Heart left ventricle (tissue), 16 donors: ENCODE measurements at places on chromosomes 2 and 18. TPM values are rescaled to one million over a fixed set of nuclear protein-coding genes. Genes with fewer than 3 reads are reported as not detected.

The CFAP210 gene
- not detected for polyA plus RNA-seq

GRCh38 chr2:227464361-227464760 is 7.6 kb upstream of the AGFG1 start:
- no peaks in the 10 kb centered on the region for H3K36me3 ChIP-seq
- no peak overlapping the region for H3K27ac ChIP-seq
- no peaks in the 10 kb centered on the region for H3K4me1 ChIP-seq
- no peak for DNase-seq
- H3K27me3 ChIP-seq: no peaks in the 10 kb centered on the region

The SLC9A4 gene
- not detected for polyA plus RNA-seq

The DSG1 gene
- 0.19 TPM for polyA plus RNA-seq

GRCh38 chr2:237874585-237875161 is 15.2 kb downstream of the RAMP1 start:
- no peak overlapping the region for H3K4me3 ChIP-seq
- no peak overlapping the region for H3K27ac ChIP-seq
- no peaks in the 10 kb centered on the region for H3K36me3 ChIP-seq
- H3K4me1 ChIP-seq: peaks cover 79% of the 10 kb centered on the region

The HOXD12 gene
- polyA plus RNA-seq: not detected

The AKAIN1 gene
- polyA plus RNA-seq: not detected

- H3K36me3 ChIP-seq: no peaks in the 10 kb centered on the region
- no peaks in the 10 kb centered on the region for H3K4me1 ChIP-seq
- no peak for DNase-seq
- no peak overlapping the region for H3K27ac ChIP-seq
- H3K4me3 ChIP-seq: no peak overlapping the region
- H3K27me3 ChIP-seq: no peaks in the 10 kb centered on the region
Measured at GRCh38 chr18:5546660-5547059, 2.9 kb upstream of the EPB41L3 start.

DNA sequence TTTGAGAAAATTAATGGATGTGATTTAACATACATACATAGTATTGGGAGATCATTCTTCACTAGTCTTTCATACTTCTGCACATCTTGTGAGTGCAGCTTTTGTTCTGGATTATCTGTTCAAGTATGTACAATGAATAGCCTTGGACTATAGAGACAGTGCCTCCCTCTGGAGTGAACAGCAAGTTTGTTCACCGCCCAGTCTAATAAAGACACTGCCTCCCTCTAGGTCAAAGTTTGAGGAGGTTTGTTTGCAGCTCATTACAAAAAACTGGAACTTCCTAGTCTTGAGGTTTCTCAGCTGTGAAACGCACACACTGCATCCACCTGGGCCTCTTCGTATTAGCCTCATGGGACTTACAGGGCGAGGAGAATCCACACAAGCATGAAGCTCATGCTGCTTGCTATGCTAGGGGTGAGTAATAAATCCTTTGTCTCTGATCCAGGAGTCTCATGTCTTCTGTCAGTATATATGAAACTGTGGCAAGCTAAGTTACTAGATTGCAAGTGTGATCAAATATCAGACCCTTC is 26.0 kb upstream of the LAPTM4A start:
- H3K4me3 ChIP-seq: no peak overlapping the region
- no peaks in the 10 kb centered on the region for H3K36me3 ChIP-seq
- no peaks in the 10 kb centered on the region for H3K27me3 ChIP-seq
- peaks cover 24% of the 10 kb centered on the region for H3K4me1 ChIP-seq
- no peak for DNase-seq

The GREB1 gene
- 1.4 TPM for polyA plus RNA-seq

GRCh38 chr2:181126311-181126868 is 146.0 kb downstream of the UBE2E3 start:
- no peak overlapping the region for H3K27ac ChIP-seq
- DNase-seq: no peak
- H3K27me3 ChIP-seq: no peaks in the 10 kb centered on the region
- H3K36me3 ChIP-seq: no peaks in the 10 kb centered on the region
- H3K4me3 ChIP-seq: no peak overlapping the region

DNA sequence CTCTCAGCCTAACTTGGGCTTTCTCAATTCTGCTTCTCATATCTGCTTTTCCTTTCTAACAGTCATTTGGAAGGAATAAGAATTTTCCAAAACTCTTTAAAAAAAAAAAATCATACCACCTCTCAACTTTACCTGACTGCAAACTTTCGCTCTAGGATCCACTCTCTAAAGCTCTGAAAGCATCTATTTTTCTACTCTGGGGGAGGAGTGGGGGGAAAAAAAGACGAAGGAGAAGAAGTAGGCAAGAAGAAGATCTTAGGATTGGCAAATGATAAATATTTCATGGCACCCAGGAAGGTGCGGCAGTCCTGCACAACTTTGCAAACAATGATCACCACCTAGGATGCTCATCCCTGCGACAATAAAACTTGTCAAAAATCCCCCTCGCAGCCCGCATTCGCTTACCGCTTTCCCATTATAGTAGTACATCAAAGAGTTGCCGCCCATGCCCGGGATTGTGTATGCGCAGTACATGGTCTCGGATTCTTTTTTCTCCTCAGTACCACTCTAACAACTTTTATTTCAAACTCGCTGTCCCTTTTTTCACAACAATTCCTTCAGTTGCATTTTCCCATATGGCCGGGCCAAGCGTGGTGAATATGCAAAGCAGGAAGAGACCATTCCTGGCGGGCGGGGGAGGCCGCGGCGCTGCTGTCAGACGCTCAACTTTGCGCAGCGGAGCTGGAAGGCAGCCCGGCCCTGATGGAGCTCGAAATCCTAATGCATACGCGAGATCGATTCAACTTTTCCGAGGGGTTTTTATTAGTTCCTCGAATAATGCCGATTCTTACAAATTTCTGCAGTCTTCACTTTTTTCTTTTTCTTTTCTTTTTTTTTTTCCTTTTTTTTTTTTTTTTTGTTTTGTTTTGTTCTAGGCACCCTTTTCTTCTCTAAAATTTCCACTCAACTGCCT is 266.5 kb downstream of the TCF4 start:
- H3K27me3 ChIP-seq: no peaks in the 10 kb centered on the region
- H3K4me3 ChIP-seq: peak overlapping the region; percentile 77
- DNase-seq: peak; percentile 96
- H3K27ac ChIP-seq: peak overlapping the region; percentile 97

GRCh38 chr2:120419073-120419472 is 73.1 kb downstream of the INHBB start:
- H3K4me3 ChIP-seq: no peak overlapping the region
- peaks cover 4% of the 10 kb centered on the region for H3K27me3 ChIP-seq
- no peak overlapping the region for H3K27ac ChIP-seq
- no peaks in the 10 kb centered on the region for H3K36me3 ChIP-seq
- no peaks in the 10 kb centered on the region for H3K4me1 ChIP-seq
- DNase-seq: peak; percentile 63

DNA sequence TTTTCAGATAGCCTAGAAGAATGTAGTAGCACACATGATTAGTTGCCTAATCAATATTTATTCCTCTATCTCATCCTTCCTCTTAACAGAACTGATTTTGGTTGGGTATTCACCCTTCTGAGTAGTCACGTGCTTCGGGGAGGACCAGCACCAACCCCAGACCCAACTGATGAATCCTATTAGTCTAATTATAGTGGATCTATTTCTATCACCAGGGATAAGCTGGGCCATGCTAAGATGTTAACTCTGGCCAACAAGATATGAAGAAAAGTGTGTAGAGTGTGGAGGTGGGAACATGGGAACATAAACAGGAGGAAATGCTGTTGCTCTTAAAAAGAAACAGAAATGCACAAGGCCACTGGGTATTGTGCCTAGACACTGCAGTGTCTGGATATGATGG is 119.9 kb downstream of the THADA start:
- H3K4me3 ChIP-seq: no peak overlapping the region
- DNase-seq: no peak
- H3K27ac ChIP-seq: no peak overlapping the region
- H3K27me3 ChIP-seq: no peaks in the 10 kb centered on the region

- H3K36me3 ChIP-seq: no peaks in the 10 kb centered on the region
- H3K4me3 ChIP-seq: no peak overlapping the region
- no peaks in the 10 kb centered on the region for H3K27me3 ChIP-seq
Measured at GRCh38 chr2:170679607-170680079, 35.5 kb upstream of the SP5 start.

DNA sequence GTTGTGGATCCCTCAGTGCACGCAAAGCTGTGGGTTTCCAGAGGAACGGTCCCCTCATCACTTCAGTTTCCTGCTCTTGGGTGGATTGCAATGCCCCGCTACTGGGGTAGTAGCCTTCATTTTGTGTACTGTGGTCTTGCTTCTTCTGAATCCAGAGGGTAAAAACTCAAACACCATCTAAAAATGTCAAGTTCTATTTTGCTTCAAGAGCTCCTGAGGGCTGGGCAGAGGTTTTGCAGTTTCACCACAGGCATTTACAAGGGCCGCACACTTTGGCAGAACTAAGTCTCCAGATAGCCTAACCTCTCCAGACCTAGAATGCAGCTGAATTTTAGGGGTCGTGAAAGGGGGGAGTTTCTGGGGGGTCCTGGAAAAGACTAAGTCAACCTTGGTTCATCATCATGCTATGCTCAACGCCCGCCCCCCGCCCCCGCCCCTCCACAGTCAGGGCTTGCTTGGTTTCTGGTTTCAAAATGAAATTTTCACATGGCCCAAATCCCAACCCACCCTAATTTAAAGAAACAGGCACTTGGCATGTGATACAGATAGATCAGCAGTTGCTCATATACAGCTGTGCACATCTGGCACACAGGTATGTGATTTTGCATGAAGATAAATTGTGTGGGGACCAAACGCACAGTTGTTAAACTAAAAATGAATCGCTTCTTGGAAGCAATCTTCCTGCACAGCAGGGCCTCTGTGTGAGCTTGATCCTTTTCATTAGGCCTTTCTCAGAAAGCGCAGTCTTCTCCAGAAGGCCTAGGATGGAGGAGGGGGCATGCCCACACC is 329.6 kb downstream of the OSR1 start:
- H3K27ac ChIP-seq: no peak overlapping the region
- H3K4me3 ChIP-seq: no peak overlapping the region
- no peaks in the 10 kb centered on the region for H3K27me3 ChIP-seq
- no peak for DNase-seq
- peaks cover 6% of the 10 kb centered on the region for H3K4me1 ChIP-seq

The IL1RN gene
- 0.60 TPM for polyA plus RNA-seq

DNA sequence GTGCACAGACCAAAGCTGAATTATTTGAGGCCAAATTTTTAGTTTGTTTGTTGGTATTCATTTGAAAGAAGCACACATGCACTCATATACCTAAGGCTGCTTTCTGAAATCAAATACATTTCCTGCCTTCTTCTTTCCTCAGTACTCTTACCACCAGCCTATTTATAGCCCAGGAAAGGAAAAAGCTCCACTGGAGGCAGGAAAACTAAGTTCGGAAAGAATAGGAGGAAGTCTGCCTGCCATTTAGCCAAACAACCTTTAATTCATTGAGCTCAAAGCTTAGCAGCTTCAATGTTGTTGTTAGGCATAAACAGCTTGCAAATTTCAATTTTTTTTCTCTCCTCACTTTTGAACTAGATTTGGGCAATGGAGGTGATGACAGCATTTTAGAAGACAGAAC is 40.4 kb upstream of the RASGRP3 start:
- no peaks in the 10 kb centered on the region for H3K27me3 ChIP-seq
- DNase-seq: no peak
- peak overlapping the region; percentile 7 for H3K27ac ChIP-seq
- H3K4me3 ChIP-seq: peak overlapping the region; percentile 23
- H3K4me1 ChIP-seq: peaks cover 28% of the 10 kb centered on the region

- no peaks in the 10 kb centered on the region for H3K36me3 ChIP-seq
- DNase-seq: no peak
- H3K27ac ChIP-seq: no peak overlapping the region
- no peak overlapping the region for H3K4me3 ChIP-seq
- H3K27me3 ChIP-seq: no peaks in the 10 kb centered on the region
Measured at GRCh38 chr2:194616334-194616733, 1040.7 kb upstream of the SLC39A10 start.

- DNase-seq: no peak
- H3K4me1 ChIP-seq: no peaks in the 10 kb centered on the region
- no peaks in the 10 kb centered on the region for H3K27me3 ChIP-seq
- no peaks in the 10 kb centered on the region for H3K36me3 ChIP-seq
- H3K27ac ChIP-seq: no peak overlapping the region
- H3K4me3 ChIP-seq: no peak overlapping the region
Measured at GRCh38 chr2:95709831-95710230, 118.0 kb downstream of the TRIM43 start.

DNA sequence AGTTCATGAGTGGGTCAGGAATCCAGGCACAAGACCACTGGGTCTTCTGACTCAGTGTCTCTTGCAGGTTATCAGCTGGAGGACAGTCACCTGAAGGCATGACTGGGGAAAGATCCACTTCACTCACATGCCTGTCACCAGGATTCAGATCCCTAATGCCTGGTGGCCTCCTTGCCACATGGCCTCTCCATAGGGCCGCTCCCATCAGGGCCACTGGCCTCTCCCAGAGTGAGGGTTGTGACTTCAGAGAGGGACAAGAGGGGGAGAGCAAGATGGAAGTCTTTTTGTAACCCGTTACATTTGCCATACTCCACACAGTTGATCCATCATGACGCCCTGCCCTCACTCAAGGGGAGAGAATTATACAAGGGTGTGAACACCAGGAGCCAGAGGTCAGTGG is 13.0 kb upstream of the OTOS start:
- no peak overlapping the region for H3K4me3 ChIP-seq
- no peak for DNase-seq

The REG1B gene
- polyA plus RNA-seq: 0.69 TPM

The PTPRM gene
- 93.8 TPM for polyA plus RNA-seq
